Activated CD4-positive, alpha-beta memory T cell treated with anti-CD3 and anti-CD28 coated beads for 36 hours (primary cell): ENCODE measurements at places on chromosomes 3 and 15. TPM values are rescaled to one million over a fixed set of nuclear protein-coding genes. Genes with fewer than 3 reads are reported as not detected.

DNA sequence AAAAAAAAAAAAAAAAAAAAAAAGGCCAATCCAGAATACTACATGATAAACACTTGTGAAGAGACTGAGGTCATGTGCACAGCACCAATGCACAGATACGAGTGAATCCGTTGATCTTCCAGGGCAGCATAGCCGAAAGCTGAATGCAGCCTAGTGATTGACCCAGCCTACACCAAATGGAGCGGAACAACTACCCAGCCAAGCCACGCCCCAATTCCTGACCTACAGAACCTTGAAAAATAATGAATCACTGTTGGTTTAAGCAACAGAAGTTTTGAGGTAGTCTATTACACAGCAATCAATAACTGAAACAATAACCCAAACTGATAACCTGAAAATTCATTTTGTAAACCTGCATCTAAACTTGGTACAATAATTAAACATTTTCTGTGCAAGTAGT is 361.0 kb downstream of the FHIT start:
- no peak for DNase-seq

- no peak for DNase-seq
These were observed 101.9 kb upstream of the THBS1 start for GRCh38 chr15:39478996-39479395.

GRCh38 chr15:92519709-92520108 is 126.0 kb downstream of the ST8SIA2 start:
- DNase-seq, result no peak

DNA sequence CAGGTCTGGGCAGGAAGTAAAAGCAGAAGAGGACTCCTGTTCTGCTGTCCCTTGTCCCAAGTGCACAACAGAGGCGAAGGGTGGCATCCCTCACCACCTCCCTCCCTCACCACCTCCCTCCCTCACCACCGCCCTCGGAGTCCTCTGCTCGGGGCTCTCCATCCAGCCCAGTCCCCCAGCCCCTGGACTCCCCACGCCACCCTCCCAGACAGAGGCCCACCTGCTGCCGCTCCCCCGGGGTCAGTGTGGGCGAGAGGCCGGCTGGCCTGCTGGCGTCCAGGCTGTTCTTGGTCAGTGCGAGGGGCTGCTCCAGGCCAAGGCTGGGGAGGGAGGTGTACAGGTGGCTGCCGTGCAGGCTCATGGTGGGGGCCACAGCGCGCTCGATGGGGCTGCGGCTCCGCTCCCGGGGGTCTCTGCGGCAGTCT is 79.1 kb downstream of the VGLL4 start:
- no peak for DNase-seq

GRCh38 chr15:68994981-68995761 is 19.3 kb upstream of the NOX5 start:
- no peak for DNase-seq

- peak; percentile 48 for DNase-seq
These were observed 424.8 kb downstream of the LPP start for GRCh38 chr3:188578576-188579363.

Gene PML
- total RNA-seq, result 67.6 TPM
